ENCODE measurements at places on chromosomes 16 and 17.

DNA sequence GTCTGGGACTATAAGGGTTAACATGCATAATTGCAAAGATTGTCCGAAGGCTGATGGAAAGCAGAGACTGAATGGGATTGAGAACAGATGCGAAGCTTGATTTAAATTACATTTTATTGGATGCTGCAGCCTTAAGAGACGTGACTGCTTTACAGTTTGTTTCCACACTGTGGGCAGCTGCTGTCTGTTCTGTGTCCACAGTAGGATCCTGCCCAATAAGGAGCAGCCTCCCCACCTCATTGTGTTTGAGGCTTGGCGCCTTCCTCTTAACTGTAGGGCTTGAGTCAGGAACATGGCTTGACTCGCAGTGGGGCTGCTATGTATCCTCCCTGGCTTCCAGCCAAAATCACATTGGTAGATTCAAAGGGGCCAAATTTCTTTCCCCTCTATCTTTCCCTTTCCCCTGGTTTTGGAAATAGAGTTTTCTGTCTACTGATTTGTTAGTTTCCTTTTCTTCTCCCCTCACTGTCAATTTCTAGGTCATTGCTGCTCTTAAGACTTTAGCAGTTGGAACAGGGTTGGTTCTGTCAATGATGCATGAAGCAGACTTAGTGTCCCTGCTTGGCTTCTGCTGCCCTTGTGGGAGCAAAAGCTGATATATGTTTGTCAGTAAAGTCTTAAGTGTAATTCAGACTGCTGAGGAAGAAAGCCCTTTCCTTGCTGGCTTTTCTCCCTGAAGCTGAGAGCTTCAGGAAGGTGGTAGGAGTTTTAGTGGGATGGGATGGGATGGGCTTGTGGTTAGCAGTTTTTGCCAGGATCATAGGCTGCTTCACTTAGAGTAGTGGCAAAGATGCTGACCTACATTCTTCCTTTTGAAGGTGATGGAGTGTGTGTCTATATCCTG is 5.0 kb upstream of the RARA start:
- no peak for DNase-seq

- DNase-seq = no peak
These were observed 142.3 kb downstream of the ZFHX3 start for GRCh38 chr16:72905581-72905980.

DNA sequence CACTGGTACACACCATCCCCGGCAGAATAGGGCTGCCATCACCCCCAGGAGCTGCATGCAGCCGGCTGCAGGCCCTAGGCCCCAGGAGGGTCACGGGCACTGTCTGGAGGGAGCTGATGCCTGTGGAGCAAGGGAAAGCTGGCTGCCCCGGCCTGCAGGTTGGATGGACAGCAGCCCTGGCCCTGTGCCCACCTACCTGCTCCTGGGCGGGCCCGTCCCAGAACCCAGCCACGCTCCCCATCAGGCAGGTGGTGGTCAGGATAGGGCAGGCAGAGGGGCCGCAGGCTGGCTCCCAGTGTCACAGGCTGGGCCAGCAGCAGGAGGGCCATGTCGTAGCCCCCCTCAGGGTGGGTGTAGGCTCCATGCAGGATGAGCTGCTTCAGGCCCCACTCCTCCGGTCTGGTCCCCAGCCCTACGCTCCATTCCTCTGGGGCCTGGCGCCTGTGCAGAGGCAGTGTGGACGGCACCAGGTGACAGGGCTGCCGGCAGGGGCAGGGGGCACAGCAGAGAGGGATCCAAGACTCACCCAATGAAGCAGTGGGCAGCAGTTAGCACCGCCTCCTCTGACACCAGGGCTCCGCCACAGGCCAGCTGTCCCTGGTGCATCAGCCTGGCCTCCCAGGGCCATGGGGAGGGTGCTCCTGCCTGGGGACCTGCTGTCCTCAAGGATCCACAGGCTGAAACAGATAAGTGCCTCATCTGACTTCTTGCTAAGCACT is 4.0 kb downstream of the PRSS53 start:
- no peak for DNase-seq

DNA sequence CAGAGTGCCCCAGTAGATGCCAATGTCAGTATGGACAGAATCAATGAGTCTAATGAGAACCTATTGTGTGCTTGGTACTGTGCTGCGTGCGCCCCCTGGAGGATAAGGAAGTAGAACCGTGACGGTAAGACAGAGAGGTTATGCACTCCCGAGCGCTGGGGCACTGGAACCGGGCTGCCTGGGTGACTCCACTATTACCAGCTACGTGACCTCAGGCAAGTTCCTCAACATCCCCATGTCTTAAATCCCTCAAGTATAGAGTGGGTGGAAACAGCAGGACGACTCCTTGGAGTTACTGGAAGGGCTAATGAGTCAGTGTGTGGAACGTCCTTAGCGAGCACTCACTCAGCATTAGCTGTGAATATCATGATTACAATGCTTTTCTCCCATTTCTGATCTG is 16.2 kb downstream of the CHST4 start:
- DNase-seq = no peak

- no peak for DNase-seq
These were observed 3.1 kb downstream of the HAGHL start for GRCh38 chr16:729768-730665.

GRCh38 chr17:1977583-1978395 is 47.3 kb downstream of the RTN4RL1 start:
- DNase-seq = no peak

- no peak for DNase-seq
These were observed 355.2 kb downstream of the HAPSTR1 start for GRCh38 chr16:9446471-9447194.

GRCh38 chr16:9042964-9043680 is 48.3 kb upstream of the HAPSTR1 start:
- no peak for DNase-seq

- no peak for DNase-seq
These were observed 132.2 kb upstream of the HS3ST2 start for GRCh38 chr16:22681554-22682291.

DNA sequence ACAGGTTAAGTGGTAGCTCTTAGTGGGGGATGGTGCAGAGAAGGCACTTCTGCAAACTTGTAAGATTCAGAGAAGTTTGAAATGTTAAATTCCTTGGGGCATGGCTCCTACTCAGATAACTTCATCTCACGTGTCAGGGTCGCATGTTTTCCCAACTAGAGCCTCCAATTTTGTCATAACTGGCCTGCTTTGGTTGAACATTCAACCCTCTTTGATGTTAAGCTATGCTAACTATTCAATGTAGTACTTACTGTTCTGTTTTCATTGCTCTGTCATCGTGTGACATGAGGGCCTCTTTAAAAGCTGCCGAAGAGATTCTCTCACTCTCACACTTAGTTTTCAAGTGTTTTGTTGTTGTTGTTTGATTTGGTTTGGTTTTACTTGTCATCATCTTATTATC is 280.8 kb downstream of the CDH11 start:
- no peak for DNase-seq

DNA sequence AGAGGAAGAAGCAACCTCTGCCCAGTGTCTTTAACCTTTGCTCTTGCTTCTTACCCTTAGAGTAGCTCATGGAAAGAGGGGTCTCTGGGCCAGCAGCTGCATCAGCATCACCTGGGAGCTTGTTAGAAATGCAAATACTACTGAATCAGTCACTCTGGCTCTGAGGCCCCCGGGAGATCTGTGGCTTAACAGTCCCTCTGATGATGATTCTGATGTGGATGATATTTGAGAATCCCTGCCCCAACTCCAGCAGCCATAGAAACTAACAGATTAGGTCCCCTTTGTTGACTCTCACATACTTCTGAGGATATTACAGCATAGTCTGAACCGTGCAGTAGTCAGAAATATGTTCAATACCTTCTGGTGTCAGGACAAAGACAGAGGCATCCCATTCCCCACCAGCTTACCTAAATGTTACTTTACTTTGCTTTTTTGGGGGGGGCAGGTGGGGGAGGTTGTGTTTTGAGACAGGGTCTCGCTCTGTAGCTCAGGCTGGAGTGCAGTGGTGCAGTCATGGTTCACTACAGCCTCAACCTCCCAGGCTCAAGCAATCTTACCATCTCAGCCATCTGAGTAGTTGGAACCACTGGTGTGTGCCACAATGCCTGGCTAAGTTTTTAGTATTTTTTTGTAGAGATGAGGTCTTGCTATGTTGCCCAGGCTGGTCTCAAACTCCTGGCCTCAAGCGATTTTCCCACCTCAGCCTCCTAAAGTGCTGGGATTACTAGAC is 220.1 kb downstream of the CCDC182 start:
- DNase-seq = no peak

DNA sequence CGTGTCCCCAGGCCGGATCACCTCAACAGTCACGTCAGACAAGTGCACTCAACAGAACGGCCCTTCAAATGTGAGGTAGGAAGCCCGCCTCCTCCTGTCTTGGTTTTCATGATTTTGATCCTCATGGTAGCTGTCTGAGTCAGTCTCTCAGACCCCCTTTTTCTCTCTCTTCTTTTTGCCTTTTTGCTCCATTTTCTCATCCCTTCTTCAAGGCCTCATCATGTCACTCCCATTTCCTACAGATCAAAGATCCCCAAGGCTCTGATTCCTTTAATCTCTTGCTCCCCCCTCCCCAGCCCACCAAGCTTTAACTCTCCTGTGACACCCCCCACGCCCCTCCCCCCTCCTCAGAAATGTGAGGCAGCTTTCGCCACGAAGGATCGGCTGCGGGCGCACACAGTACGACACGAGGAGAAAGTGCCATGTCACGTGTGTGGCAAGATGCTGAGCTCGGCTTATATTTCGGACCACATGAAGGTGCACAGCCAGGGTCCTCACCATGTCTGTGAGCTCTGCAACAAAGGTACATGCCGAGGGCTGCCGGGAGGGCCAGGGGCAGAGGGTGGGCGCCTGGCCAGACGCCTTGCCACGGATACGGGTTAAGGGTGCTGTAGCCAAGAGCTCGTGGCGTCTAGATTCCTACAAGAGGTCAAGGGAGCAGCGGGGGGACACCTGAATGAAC is 2.0 kb downstream of the MAZ start:
- no peak for DNase-seq

DNA sequence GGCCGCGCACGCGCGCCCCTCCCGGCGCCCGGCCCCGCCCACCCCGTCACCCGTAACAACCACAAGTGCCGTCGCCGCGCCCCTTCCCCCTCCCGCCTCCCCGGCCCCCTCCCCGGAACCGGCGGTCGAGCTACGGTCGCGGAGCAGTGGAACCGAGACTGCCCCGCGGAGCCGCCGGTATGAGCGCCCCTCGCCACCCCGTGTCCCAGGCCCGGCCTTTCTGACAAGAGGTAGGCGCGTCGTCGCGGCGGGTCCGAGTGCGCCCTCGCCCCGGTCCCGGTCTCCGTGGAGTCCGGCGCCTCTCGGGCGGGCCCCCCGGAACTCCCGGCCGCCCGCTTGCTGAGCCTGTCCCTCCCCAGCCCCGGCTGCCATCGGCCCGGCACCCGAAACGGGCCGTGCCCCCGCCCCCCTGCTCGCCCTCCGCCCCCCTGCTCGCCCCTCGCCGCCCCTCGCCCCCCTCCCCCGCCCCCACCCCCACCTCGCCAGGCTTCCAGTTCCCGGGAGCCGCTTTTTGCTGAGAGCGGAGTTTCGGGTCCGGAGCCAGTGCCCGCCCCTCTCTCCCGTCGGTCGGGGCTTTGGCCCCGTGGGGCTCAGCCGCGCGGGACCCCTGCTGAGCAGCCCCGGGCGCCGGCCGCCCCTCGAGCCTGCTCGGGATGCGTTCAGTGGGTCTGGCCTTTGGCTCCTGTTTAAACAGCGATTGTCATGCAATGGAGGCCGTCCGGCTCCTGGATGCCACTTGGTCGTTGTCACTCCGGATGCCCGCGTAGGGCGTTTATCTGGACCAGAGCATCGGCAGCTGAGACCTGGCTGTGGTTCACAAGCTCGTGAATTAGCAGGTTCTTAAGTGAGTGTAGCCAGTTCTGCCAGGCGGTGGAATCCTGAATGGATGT is at the start of gene SEC14L1:
SEC14L1 (plus strand) TSS at position 92 of the 890 bp plus-strand sequence. CDS start 2,628 bp downstream, outside the sequence.
- no peak for DNase-seq

GRCh38 chr17:72745241-72745640 is 347.2 kb downstream of the SLC39A11 start:
- DNase-seq = no peak

- no peak for DNase-seq
These were observed 6.9 kb downstream of the SLC26A11 start for GRCh38 chr17:80227156-80227555.

- no peak for DNase-seq
These were observed 15.3 kb downstream of the DLG4 start for GRCh38 chr17:7204336-7204735.

- no peak for DNase-seq
These were observed 33.7 kb downstream of the TEKT3 start for GRCh38 chr17:15307710-15308111.

- DNase-seq = no peak
These were observed 19.1 kb upstream of the SP6 start for GRCh38 chr17:47870056-47870455.

DNA sequence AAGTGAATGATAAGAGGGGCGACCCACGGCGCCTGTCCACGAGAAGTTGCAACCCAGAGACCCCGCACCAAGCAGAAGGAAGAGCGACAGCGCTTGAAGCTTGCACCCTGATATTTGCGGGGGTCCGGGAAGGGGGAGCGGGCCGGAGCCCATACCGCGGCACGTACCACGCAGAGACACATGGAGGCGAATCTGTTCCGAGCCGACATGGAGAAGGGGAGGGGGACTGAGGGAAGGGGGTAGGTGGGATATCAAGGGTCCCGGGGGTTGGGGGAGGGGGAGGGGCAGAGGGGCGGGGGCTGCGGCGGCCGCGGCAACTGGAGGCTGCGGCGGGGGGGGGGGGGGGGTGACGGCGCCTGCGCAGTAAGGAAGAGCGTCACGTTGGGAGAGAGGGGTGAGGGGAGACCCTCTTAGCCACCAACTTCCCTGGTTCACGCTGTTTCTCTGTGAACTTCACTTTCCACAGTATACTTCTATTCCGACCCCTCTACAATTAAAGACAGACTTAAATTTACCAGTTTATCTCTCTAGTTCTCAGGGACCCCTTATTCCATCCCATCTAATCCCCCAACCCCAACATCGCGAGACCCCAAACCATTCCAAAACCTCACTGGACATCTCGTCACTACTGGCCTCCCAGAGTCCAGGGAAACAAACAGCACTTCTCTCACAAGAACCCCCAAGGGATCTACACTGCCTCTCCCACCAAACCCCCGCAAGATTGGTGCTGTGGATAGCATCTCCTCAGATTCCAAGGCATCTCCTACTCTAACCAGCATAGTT is 8.0 kb downstream of the DLG4 start:
- no peak for DNase-seq

All from esophagus squamous epithelium (tissue), 5 donors.